Hematopoietic multipotent progenitor cell treated with erythropoietin and hydrocortisone succinate and interleukin-3 and kit ligand, for 15 days (in vitro differentiated cells): ENCODE measurements at places on chromosomes 12 and 14.
A peak's percentile ranks its signal among the peaks of the same experiment; 100 is the strongest.

GRCh38 chr12:97169889-97170567 is 263.0 kb downstream of the NEDD1 start:
- no peak for DNase-seq

- no peak for DNase-seq
Measured at GRCh38 chr14:90428676-90429075, 31.8 kb downstream of the CALM1 start.

DNA sequence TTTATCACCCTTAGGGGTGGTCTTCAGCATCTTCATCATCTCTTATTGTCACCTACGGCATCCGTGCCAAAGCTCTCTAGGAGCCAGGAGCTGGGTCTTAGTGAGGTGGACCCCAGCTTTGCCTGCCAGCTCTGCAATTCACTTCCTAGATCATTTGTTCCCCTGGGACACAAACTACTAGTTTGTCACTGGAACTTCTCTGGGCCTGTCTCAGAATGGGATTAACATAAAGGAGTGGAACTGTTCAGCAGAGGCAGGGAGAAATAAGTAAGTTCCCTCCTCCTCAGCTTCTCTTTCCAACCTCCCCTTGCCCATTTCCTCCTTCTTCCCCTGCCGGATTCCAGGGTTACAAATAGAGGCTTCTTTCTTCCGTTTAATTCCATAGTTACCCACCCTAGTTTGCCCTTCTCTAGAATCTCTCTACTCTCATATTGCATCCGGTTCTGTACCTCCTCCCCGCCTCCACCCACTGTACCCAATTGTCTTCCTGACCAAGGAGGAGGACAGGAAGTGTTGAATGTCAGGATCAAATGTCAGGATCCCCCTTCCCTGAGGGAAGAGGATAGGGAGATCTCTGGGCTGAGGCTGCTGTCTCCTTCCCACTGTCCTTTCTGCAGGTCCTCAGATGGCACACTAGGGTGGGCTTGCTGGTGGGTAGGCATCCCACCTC is 25.0 kb downstream of the LARP4 start:
- no peak for DNase-seq

GRCh38 chr12:14373217-14373616 is 7.7 kb downstream of the ATF7IP start:
- no peak for DNase-seq

GRCh38 chr14:51959928-51960327 is 29.4 kb upstream of the RTRAF start:
- no peak for DNase-seq

GRCh38 chr12:122866379-122866778 is 29.5 kb downstream of the VPS37B start:
- no peak for DNase-seq

DNA sequence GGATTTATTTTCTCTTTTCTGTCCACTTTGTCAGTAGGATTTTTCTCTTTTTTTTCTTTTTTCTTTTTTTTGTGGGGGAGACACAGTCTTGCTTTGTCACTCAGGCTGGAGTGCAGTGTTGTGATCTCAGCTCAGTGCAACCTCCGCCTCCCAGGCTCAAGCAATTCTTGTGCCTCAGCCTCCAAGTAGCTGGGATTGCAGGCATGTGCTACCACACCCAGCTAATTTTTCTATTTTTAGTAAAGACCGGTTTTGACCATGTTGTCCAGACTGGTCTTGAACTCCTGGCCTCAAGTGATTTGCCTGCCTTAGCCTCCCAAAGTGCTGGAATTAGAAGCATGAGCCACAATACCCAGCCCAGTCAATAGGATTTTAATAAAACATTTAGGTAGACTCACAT is 21.0 kb upstream of the TBK1 start:
- no peak for DNase-seq

GRCh38 chr12:26460361-26460760 is 265.0 kb downstream of the SSPN start:
- no peak for DNase-seq

DNA sequence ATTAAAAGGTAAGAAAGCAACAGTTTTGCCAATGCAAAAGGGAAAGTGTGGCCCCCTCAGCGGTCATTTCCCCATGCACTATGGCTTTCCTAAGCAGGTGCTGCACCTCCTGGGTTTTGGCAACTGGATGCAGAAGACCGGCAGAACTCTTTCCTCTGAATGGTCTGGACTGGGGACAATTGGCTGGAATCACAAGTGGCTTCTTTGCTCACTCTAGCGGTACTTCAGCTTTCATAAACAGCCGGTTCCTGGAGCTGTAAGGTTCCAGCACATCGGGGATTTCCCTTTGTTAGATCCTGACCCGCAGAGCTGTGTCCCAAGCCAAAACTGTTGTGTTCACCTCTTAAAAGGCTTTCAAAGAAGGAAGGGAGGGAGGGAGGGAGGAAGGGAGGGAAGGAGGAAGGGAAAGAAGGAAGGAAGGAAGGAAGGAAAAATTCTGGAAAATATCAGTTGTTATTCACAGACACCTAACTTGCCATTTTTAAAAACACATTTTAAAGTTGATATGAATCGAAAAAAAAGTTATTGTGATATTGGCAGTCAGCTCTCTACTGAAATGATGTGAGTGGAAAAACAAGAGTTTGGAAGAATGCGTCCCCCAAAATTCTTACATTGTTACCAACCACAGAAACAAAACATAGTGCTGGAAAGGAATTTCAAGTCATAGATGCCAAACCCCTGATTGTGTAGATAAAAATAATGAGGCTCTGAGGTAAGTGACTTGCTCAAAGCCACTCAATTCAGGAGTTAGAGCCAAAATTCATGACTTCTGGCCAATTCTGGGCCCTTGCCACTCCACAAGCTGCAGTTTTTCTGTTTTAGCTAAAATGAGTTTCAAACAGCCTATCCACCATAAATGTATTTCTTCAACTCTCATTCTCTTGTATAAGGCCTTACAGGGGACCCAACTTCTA is 220.6 kb upstream of the HMGA2 start:
- DNase-seq, result no peak

- DNase-seq, result no peak
Measured at GRCh38 chr12:127632461-127632860, 634.5 kb upstream of the TMEM132C start.

- DNase-seq, result no peak
Measured at GRCh38 chr12:52907092-52907810, 2.4 kb upstream of the KRT8 start.

GRCh38 chr12:93884794-93885460 is 207.8 kb downstream of the CRADD start:
- DNase-seq, result no peak

DNA sequence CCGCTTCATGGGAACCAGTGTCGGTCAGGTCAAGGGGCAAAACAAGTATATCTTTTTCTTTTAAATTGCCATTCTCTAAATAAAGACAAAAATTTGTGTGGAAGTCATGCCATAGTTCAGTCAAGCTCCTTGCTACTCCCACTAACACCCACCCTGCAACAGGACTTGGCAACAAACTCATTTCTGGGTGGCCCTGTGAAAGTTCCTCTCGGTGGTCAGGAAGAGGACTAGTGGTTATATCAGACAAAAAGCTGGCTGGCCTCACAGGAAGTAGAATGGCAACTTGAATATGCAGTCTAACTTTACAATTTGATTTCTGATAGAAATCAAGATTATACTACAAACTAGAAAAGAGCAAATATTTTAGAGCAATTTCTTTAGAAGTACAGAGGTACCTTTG is 11.2 kb downstream of the DHRS7 start:
- DNase-seq, result no peak

GRCh38 chr14:103872481-103873113 is 25.2 kb upstream of the PPP1R13B start:
- no peak for DNase-seq

GRCh38 chr12:104712477-104712876 is 245.6 kb downstream of the SLC41A2 start:
- no peak for DNase-seq

GRCh38 chr14:40629144-40629543 is 977.5 kb upstream of the LRFN5 start:
- no peak for DNase-seq

DNA sequence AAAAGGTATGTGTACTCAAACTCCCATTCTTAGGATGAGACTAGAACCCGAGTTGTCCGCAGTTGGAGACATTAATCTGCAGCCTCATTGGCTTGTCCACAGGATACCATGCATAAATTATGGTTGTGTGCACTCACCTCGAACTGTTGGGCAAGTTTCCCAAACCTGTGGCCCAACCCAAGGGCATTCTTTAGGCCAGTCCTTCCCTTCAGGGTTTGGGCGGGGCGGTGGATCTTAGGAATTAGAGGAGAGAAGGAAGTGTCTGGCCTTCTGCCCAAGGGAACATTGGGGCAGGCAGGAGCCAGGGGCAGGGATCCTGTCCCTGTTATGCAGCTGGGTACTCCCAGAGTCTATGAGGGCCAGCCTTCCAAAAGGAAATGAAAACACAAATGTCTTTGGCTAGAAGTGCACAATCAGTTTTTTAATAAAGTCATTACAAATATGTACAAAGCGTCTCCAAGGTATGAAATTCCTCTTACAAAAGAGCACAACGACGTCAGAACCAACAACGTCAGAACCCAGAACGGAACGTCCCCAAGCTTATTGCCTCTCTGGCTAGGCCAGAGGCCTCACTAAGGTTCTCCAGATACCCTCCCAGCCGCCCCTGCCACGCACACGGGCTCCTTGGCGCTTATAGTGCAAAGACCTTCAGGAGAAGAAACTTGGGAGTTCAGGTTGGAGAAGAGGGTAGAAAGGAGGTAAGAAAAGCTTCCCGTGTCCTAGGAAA is 25.3 kb downstream of the HRK start:
- no peak for DNase-seq

- no peak for DNase-seq
Measured at GRCh38 chr14:94181835-94182234, 7.7 kb downstream of the PPP4R4 start.

DNA sequence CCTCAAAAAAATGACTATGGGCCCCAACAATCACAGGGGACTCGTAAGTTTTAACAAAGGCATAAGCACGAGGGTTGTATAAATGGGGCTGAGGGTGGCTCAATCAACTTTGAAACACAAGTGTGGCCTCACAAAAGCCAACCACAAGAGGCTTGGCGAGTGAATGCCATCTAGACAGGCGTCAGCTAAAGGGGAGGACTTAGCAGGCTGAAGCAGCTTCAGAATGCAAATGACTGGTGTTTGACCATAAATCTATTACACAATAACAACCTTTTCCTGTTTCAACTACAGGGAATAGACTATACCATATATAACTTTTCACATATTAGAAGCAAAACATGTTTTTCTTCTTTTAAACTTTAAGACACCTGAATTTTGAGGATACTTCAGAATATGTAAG is 777.9 kb downstream of the FSCB start:
- no peak for DNase-seq

DNA sequence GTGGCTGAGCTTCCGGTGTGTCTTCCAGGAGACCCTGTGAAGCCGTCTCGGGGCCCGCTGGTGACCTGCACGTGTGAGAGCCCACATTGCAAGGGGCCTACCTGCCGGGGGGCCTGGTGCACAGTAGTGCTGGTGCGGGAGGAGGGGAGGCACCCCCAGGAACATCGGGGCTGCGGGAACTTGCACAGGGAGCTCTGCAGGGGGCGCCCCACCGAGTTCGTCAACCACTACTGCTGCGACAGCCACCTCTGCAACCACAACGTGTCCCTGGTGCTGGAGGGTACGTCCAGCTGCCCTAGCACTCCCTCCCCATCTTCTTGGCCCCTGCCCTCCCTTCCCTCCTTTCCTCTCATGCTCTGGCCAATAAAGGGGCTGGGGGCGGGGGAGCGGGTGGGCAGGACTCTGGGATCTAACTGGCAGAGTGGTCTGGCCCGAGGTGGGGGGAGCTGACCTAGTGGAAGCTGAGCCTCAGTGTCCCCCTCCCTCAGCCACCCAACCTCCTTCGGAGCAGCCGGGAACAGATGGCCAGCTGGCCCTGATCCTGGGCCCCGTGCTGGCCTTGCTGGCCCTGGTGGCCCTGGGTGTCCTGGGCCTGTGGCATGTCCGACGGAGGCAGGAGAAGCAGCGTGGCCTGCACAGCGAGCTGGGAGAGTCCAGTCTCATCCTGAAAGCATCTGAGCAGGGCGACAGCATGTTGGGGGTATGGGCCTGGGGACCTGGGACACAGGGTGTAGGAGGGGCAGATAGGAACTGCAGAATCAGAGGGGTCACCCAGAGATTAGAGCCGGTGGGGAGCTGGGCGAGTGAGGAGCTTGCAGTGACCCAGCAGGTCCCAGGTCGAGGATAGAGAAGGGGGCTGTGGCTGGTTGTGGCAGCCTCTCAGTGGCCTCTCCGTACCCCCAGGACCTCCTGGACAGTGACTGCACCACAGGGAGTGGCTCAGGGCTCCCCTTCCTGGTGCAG is 6.0 kb downstream of the ACVRL1 start:
- no peak for DNase-seq

- DNase-seq, result no peak
Measured at GRCh38 chr12:107645630-107646333, 39.8 kb upstream of the PWP1 start.

DNA sequence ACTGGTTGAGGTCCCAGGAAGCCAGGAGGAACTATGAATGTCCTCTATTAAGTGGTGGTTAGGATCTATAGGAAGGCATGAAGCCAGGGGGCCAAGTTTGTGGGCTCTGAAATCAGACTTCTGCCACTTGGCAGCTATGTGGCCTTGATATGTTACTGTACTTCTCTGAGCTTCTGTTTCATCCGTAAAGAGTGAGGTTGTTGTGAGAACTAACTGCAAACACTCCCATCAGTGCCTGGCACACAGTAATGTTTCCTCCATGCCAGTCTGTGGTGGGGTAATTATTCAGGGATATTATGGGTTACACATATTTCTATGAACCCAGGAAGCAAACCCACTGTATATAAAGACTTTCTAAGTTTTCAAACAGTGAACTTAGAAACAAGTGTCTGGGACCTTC is 57.4 kb downstream of the PLXNC1 start:
- no peak for DNase-seq

GRCh38 chr14:81771651-81772275 is 238.1 kb upstream of the SEL1L start:
- no peak for DNase-seq

GRCh38 chr14:69363055-69363454 is 35.0 kb downstream of the ERH start:
- no peak for DNase-seq

GRCh38 chr12:96041181-96041580 is 5.8 kb upstream of the LTA4H start:
- no peak for DNase-seq

DNA sequence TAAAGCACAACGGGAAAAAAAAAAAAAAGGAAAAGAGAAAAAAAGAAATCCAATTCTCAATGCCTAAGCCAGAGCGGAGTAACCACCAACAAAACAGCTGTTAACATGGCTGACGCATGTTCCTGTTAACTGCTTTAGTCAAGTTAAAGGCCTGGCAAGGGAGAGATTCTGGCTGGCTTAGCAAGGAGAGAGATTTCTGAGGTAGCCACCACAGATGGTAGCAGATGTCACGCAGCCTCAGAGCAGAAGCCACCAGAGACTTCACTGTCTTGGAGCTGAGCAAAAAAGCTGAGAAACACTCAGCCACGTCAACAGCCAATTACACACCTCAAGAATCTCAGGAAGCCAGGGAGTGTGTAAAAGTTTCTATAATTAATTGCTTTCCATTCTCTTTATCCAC is 87.1 kb downstream of the TMCC3 start:
- DNase-seq, result no peak

DNA sequence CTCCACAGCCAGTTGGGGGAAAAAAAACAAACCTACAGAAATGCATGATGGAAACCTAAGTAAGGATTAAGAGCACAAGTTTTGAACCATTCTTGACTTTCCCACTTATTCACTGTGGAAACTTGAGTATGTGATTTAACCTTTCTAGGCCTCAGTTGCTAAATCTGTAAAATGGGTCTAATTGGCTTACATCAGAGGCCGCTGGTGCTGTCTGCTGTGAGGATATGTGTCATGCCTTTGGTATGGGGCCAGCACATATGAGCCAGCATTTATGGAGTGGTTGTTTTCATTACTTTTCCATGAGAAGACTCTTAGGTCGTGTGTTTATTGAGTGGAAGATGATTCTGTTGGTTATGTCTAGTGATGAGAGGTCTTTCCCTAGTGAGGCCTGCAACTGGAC is 102.4 kb downstream of the ESR2 start:
- peak; percentile 10 for DNase-seq
